ENCODE measurements at places on chromosomes 1 and 21. TPM values are rescaled to one million over a fixed set of nuclear protein-coding genes. Genes with fewer than 3 reads are reported as not detected.

CD247 gene
- 0.44 TPM for total RNA-seq

OR2T11 gene
- not detected for total RNA-seq

LIN9 gene
- total RNA-seq = 11.4 TPM

VN1R5 gene
- total RNA-seq = not detected

EVA1C gene
- 2.8 TPM for total RNA-seq

ABCB10 gene
- 19.2 TPM for total RNA-seq

CFHR5 gene
- not detected for total RNA-seq

F5 gene
- 0.08 TPM for total RNA-seq

GSTM4 gene
- total RNA-seq = 22.0 TPM

DMRTA2 gene
- not detected for total RNA-seq

NR1I3 gene
- total RNA-seq = not detected

KLHDC8A gene
- total RNA-seq = 0.31 TPM

BRDT gene
- not detected for total RNA-seq

ATP6V1G3 gene
- total RNA-seq = not detected

SLC2A5 gene
- 0.26 TPM for total RNA-seq

EDARADD gene
- total RNA-seq = 35.4 TPM

TCHHL1 gene
- not detected for total RNA-seq

GSTM5 gene
- not detected for total RNA-seq

ASTN1 gene
- 0.05 TPM for total RNA-seq

GLMN gene
- total RNA-seq = 10.4 TPM

ODF2L gene
- 88.2 TPM for total RNA-seq

IL20 gene
- total RNA-seq = not detected

ARTN gene
- total RNA-seq = 0.49 TPM

OR2C3 gene
- total RNA-seq = not detected

C1orf94 gene
- total RNA-seq = not detected

AUNIP gene
- total RNA-seq = 12.2 TPM

RPAP2 gene
- total RNA-seq = 16.3 TPM

All from Panc1 (cell line).